ENCODE measurements at places on chromosomes 1 and 21.

- no peak for DNase-seq
These were observed 177.8 kb downstream of the PTPRU start for GRCh38 chr1:29414086-29414485.

- DNase-seq: no peak
These were observed 1.0 kb downstream of the NPR1 start for GRCh38 chr1:153679337-153680119.

GRCh38 chr1:18612073-18612472, 18.6 kb upstream of the PAX7 start:
- DNase-seq: no peak

DNA sequence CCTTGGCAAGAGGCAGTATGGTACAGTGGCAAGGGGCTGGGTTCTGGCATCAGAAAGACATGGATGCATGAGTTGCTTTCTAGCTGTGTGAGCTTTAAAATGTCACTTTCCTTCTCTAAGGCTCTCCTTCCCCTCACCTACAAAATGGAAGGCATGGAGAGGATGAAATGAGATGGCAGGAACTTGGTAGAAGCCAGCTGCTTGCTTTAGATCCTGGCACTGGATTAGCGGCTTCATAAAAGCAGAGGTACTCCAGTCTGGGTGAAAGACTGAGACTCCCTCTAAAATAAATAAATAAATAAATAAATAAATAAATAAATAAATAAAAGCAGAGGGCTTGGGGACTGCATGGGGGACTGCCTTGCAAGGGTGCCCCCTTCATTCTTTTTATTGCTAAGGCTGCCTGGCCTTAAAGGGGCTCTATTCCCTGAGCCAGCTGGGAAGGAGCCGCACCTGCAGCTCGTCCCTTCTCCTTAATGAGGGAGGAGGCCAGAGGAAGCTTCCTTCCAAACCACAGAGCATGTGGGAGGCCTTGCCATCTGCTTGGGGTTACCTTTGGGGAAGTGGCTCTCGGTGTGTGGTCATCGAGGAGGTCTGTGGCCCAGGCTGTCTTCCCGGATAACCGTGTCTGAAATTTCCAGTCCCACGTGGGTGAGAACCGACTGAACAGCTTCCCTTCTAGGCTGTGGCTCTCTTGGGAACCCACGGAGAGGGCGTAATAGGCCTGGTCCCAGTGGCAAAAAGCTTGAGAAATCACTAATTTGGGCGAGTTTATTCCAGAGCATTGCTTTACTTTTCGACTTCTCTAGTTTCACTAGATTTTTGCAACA, 2.0 kb upstream of the ATP13A2 start:
- DNase-seq: no peak

DNA sequence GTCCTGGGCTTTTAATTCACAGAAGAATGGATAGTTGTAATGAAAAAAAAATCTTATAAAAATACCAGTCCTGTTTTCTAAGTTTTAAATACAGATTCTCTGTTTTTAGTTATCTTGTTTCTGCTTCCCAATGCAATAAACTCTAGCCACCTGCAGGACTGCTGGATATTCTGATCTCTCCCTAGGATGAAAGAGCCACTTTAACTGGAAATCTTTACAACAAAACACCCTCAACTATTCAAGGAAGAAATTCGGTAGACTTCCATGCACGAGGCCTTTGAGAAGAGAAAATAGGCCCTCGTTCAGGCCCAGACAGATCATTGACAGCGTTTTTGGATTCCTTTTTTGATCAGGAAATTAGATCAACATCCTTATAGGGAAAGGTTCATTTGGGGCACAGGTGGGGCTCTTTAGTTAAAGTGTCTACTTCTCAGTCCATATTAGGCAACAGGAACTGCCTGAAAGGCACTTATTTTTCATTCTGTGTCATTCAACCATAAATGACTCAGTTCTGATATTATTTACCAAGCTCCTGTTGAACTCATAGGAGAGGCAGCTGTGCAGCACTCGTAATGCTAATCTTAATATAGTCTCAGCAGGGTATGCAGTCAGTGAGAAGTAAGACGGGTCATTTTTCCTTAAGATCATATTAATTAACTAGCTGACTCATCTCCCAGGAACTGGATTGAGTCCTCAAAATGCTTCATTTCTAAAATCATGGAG, 71.1 kb upstream of the ERRFI1 start:
- DNase-seq: peak; percentile 96

DNA sequence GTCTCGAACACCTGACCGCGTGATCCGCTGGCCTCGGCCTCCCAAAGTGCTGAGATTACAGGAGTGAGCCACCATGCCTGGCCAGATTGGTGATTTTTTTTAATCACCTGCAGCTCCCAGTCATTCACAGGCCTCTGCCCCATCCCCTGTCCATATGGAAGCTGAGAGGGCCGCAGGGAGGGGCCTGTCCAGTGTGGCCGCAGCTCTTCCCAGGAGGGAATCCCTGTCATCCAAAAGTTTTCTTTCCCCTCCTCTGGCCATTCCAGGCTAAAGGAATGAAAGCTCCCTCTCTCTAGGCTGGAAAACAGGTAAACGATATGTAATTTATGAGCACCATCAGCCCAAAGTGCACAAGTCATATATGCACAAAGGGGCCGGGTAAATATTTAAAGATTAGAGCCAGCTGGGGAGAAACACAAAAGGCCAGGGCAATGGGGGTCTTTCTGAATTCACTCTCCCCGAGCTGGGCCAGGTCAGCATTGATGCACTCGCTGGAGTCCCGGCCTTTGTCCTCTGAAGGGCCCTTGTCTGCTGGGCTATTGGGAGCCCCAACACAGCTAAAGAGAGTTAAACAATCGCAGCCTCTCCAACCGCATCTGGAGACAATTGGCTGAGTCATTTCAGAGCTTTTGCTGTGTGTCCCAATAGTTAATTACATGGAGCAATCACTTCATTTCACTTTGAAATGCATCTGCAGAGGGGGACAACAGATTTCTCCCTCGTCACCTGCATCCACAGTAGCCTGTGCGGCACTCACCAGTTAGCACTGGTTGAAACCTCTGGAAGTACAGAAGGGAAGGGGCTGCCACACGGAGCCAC, 3.8 kb upstream of the HES3 start:
- peak; percentile 82 for DNase-seq

DNA sequence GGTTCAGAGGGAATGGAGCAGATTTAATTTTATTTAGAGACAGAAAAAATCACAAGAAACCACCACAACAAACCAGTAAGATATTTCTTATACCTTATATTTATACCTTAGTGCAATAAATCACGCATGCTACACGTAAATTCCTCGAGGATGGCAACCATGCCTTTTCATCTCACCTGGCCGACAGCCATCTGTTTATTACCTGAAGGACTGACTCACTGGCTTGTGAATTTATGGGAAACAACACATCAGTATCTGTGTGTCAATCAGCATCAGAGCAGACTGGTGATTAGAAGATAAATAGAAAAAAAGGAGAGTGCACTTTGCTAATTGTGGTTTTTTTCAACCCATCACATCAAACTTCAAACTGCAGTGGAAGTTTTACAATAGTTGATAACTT, 58.4 kb downstream of the S1PR1 start:
- DNase-seq: no peak

DNA sequence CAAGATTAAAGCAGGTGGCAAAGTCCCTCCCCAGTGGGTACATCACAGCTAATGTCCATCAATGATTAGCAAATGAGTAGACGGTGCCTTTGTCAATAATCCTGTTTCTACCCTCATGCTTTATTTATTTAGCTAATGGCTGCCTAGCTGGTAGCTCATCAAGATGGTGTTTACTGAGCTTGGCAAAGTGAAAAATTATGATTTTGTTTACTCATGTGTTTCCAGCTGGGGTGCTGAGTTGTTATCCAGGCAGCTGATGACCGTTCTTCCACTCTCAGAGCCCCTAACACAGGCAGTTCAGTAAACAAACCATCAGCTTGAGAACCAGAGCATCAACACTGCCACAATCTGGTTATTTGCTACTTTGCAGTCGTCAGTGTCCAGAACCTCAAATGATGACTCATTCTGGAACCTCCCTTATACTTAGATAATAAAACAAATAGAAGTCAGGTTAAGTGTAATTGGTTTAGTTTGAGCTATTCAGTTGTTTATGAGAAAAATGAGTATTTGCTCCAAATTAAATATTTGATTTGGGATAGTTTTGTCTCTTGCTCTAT, 163.9 kb downstream of the ST6GALNAC5 start:
- peak; percentile 86 for DNase-seq

DNA sequence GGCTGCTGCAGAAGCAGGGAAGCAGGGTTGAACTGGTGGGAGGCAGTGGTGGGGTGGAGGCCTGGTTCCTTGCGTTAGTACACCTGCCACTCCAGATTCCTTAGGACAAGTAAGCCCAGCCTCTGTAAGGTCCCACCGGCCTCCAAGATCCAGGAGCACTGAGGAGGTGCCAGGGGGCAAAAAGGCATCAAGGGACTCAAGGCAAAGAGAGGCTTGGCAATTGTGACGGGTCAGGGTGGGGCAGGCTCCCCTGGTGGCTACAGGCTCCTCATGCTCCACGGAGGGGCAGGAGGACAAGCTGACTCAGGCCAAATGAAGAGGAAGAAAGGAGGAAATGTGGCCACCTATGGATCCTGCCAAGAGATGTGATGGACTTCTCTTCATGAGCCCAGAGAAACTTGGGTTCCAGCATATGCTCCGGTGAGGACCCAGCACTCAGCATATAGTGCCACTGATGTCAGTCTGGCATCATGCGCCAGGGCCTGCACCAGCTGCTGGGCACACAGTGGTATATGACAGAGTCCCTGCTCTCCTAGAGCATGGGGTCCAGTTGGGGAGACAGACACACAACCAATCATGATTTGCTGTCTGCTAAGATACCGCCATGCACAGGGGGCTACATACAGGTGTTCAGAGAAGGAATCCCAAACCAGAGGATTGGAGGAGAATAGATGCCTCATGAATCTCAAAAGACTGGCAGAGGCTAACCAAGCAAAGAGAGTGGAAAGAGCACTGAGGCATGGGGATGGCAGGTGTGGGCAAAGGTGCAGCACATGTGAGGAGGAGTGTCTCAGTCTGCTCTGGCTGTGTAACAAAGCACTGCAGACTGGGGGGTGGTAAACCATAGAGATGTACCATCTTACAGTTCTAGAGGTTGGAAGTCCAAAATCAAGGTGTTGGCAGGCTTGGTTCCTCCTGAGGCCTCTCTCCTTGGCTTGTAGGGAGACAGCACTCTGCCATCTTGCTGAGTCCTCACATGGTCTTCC, 249.7 kb downstream of the RHOU start:
- DNase-seq: no peak

GRCh38 chr1:108080448-108080847, 115.5 kb upstream of the VAV3 start:
- no peak for DNase-seq

GRCh38 chr1:229086686-229087085, 184.2 kb upstream of the RAB4A start:
- DNase-seq: no peak

- DNase-seq: no peak
These were observed 16.3 kb upstream of the IFNLR1 start for GRCh38 chr1:24203404-24203803.

DNA sequence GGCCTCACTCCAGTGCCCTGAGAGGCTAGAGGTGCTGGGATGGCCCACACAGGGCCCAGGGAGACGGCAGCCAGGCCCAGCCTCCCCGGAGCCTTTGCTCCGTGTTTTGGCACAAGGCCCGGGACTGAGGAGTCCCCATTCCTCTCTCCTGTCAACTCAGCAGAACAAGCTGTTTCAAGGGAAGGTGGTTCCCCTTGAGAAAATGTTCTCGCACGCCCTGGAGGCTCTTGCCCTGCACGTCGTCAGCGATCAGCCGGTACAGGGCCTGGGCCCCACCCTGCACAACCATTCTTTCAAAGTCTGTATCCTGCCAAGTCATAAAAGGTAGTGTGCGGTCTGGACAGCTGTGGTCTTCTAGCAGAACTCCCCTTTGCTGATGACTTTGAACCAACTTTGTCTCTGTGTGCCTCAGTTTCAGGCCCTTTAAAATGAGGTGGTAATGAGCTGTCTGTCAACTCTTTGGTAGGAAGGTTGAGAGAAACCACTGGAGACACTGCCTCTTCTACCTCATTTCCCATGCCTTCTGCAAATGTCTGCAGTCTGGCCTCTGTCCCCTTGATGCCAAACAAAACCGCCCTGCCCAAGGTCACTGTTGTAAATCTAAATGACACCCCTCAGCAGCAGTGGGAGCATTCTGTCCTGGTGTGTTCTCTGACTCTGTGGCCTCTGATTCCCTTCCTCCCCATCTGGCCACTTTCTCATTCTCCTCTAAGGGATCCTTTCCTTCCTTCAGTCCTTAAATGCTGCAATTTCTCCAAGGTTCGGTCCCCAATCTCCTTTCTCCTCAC, 138.6 kb upstream of the JUN start:
- peak; percentile 54 for DNase-seq

All from fibroblast of mammary gland (primary cell).